HFFc6 (cell line): ENCODE measurements at places on chromosomes 7 and 10.
A peak's percentile ranks its signal among the peaks of the same experiment; 100 is the strongest.

- no peak overlapping the region for H3K4me3 ChIP-seq
- peaks cover 5% of the 10 kb centered on the region; the same call in 1 of the 2 replicates for H3K27me3 ChIP-seq
- H3K4me1 ChIP-seq = peaks cover 41% of the 10 kb centered on the region
- peaks cover 59% of the 10 kb centered on the region for H3K36me3 ChIP-seq
- peak overlapping the region; percentile 64; the same call in 1 of the 2 replicates for H3K27ac ChIP-seq
Observed at GRCh38 chr7:64559206-64559605, 3.7 kb downstream of the ZNF680 start.

DNA sequence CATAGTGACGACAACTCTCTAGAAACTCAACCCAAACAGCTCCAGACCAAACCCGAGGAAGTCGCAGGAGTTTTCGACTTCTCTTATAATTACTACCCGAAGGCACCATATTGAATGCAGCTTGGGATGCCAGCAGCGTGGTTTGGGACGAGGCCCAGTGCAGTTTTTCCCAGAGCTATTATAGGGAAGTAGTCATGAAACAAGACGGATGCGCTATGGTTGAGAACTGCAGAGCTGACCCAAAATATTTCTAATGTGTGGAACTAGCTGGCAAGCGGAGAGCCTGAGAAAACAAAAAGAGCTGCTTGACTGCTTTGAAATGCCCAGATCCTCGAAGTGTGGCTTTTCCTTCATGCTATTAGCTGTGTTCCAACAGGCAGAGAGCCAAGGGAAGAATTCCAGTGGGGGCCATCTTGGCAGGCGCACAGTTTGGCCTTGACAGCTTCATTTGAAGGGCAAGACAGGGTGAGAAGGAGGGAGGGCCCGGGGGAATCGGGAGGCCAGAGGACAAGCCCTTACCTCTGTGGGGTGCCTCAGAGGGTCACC is 122.7 kb downstream of the CUL2 start:
- H3K4me3 ChIP-seq = no peak overlapping the region
- peaks cover 7% of the 10 kb centered on the region for H3K4me1 ChIP-seq
- no peak for DNase-seq
- no peak overlapping the region for H3K27ac ChIP-seq
- no peaks in the 10 kb centered on the region for H3K36me3 ChIP-seq

DNA sequence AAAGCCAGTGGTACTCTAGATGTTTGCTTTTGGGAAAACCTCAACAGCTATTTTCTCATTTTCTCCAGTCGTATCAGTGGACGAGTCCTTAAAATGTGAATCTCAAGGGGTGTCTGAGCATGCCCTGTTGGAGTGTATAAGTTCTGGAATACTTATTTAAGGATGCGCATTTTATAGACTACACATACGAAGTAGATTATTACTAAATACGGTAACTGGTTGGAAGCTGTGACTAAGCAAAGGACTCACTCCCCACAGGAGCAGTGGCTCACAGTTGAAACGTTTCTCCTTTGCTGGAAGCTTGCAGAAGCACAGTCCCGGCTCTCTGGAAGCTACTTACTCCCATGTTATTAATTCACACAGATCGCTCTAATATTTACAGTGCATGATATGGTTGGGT is 90.8 kb upstream of the DNAJB6 start:
- peaks cover 18% of the 10 kb centered on the region; the same call in 1 of the 2 replicates for H3K36me3 ChIP-seq
- no peak overlapping the region for H3K27ac ChIP-seq
- no peaks in the 10 kb centered on the region; the same call in none of the 2 replicates for H3K27me3 ChIP-seq
- H3K4me1 ChIP-seq = no peaks in the 10 kb centered on the region
- H3K4me3 ChIP-seq = no peak overlapping the region
- no peak for DNase-seq

- H3K4me1 ChIP-seq = no peaks in the 10 kb centered on the region
- H3K4me3 ChIP-seq = no peak overlapping the region
- H3K27ac ChIP-seq = no peak overlapping the region
- no peaks in the 10 kb centered on the region; the same call in 1 of the 2 replicates for H3K36me3 ChIP-seq
- H3K27me3 ChIP-seq = peaks cover 2% of the 10 kb centered on the region; the same call in 1 of the 2 replicates
- DNase-seq = no peak
Observed at GRCh38 chr10:7153750-7154149, 257.1 kb downstream of the SFMBT2 start.

DNA sequence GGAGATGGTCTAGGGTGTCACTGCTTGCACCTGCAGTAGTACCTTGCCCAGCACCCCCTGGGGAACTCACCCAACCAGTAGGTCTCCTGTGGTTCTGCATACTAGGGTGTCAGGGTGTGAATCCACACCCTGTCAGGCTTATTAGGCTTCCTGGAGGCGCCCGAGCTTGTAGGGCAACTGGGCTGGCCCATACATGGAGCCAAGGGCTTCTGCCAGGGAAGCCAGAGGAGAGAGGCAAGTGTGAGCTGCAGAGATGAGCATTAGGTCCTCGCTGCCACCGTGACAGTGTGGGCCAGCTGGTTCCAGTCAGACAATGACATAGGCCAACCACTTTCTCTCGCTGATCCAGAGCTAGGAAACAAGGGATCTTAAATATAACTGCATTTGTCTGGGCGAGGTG is 11.2 kb downstream of the MXI1 start:
- no peak overlapping the region for H3K4me3 ChIP-seq
- H3K36me3 ChIP-seq = no peaks in the 10 kb centered on the region
- peaks cover 24% of the 10 kb centered on the region for H3K4me1 ChIP-seq
- no peak overlapping the region for H3K27ac ChIP-seq

DNA sequence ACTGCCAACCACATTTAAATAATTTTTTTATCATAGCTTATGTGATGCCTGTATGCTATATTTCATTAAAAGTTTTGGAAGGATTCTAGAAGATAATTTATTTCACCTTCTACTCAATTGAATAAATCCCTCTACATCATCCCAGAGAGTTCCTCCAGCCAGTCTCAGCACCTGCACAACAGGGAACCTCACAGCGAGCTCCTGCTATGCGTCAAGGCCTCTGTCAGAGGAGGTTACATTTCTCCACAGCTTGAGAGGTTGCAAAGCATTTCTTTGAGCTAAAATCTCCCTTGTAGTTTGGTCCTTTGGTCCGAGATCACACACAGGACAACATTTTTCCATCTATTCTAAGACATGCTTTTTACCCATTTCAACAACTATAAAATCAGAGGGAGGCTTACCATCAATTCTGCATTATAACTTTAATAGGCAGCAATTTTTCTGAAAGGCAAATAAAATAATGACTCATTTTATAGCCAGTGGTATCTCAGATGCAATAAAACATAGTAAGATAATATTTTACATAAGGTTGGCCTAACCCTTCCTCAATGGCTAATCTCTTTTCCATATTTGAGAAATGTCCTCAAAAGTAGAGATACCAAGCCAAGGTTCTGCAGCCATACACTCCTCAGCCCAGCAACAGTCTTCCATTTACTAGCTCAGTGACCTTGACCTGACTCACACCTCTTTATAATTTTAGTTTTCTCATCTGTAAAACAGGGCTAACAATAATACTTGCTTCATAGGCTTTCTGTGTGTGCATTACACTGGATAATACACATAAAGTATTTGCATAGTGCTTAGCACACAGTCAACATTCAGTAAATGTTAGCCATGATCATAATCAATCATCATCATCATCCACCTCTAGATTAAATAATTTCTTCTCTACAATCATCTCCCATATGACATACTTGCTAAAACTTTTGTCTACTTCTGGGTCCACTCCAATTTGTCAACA is 68.8 kb downstream of the DOCK4 start:
- no peak overlapping the region for H3K27ac ChIP-seq
- no peak overlapping the region for H3K4me3 ChIP-seq
- no peak for DNase-seq
- H3K36me3 ChIP-seq = no peaks in the 10 kb centered on the region

DNA sequence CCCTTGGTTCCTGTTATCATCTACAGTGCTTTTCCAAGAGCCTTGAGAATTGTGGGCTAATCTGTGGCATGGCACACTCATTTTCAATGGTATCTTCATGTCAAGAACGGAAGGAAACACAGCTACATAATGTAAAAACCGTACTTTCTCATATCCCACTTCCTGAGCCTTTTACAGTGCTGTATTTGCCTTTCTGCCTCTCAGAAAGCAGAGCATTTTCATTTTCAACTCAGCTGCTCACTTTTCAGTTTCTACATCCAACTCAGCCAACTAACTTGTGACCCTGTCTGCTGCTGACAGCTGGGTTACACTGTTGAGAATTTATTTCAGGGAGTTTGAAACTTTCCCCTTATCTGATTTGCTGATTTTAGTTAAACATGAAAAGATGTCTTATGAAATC is 875.8 kb upstream of the KCND2 start:
- no peaks in the 10 kb centered on the region for H3K27me3 ChIP-seq
- no peak overlapping the region for H3K27ac ChIP-seq
- H3K4me3 ChIP-seq = no peak overlapping the region

GRCh38 chr10:99331207-99331803 is 2.1 kb downstream of the CNNM1 start:
- no peaks in the 10 kb centered on the region for H3K36me3 ChIP-seq
- DNase-seq = peak; percentile 26

DNA sequence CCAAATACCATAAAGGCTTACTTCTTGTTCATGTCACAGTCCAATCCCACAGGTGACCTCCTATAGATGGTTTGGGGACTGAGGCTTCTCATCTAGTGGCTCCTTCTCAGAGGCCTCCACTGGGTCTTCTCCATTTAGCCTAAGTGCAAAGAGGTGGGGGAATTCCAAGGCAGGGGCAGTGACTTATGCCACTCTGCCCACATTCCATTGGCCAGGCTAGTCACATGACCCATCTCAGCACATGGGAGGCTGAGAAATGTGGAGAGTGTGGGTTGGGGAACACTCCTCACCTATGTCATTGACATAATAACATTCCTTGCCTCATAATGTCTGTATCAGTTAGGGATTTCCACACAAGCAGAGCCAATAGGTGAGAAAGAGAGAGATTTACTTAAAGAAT is 104.3 kb upstream of the PLXNA4 start:
- H3K27ac ChIP-seq = no peak overlapping the region
- H3K4me3 ChIP-seq = no peak overlapping the region
- peaks cover 33% of the 10 kb centered on the region for H3K27me3 ChIP-seq
- no peaks in the 10 kb centered on the region for H3K4me1 ChIP-seq
- no peak for DNase-seq

DNA sequence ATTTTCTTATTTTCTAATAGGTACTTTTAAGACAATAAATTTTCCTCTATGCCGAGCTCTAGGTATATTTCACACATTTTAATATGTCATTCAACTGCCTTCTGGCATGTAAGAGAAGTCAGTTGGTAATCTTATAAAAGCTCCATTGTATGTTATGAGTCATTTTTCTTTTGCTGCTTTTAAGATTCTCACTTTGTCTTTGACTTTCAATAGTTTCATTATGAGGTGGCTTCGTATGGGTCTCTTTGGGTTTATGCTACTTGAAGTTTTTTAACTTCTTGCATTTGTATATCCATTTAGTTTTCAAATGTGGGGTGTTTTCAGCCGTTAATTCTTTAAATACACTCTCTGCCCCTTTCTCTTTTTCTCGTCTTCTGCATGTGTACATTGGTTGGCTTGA is 80.5 kb downstream of the ABCA13 start:
- H3K4me3 ChIP-seq = no peak overlapping the region
- H3K27ac ChIP-seq = no peak overlapping the region
- peaks cover 17% of the 10 kb centered on the region for H3K4me1 ChIP-seq
- H3K27me3 ChIP-seq = peaks cover 3% of the 10 kb centered on the region
- no peak for DNase-seq
- H3K36me3 ChIP-seq = no peaks in the 10 kb centered on the region

DNA sequence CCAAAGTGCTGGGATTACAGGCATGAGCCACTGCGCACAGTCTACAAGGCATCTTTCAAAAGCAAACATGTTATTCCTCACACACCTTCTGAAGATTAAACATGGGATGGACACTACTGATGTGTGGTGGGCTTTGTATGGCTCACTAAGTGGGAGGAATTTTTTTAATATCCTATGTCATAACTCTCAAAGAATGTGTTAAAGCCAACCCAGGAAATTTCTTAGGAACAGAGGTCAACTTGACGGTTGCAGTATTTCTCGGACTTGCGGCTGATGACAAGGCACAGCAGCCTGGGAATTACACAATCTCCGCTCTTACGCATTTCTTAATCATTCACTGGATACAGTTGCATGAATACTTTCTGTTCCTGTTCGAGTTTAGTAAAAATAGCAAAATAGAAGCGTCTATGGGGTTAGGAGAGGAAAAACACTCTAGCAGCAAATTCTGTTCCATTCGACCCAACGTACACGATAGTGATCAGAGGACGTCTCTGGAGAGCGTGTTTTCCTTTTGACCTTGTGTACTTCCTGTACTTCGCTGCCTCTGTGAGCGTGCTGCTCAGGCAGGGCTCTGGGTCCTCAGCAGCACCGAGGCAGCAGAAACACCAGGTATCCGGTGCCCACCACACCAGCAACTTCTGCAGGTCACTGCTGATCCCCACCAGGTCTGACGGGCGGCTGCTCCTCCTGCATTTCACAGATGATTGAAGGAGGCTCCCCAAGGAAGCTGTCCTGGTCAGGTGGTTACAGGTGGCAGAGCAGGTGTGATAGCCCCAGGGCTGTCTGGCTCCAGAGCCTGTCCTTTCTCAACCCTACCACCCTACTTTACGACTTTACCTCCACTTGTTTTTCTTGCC is 26.4 kb upstream of the SRGN start:
- peak overlapping the region; percentile 79 for H3K4me3 ChIP-seq
- DNase-seq = peak; percentile 91
- peaks cover 9% of the 10 kb centered on the region for H3K27me3 ChIP-seq
- H3K4me1 ChIP-seq = peaks cover 73% of the 10 kb centered on the region

DNA sequence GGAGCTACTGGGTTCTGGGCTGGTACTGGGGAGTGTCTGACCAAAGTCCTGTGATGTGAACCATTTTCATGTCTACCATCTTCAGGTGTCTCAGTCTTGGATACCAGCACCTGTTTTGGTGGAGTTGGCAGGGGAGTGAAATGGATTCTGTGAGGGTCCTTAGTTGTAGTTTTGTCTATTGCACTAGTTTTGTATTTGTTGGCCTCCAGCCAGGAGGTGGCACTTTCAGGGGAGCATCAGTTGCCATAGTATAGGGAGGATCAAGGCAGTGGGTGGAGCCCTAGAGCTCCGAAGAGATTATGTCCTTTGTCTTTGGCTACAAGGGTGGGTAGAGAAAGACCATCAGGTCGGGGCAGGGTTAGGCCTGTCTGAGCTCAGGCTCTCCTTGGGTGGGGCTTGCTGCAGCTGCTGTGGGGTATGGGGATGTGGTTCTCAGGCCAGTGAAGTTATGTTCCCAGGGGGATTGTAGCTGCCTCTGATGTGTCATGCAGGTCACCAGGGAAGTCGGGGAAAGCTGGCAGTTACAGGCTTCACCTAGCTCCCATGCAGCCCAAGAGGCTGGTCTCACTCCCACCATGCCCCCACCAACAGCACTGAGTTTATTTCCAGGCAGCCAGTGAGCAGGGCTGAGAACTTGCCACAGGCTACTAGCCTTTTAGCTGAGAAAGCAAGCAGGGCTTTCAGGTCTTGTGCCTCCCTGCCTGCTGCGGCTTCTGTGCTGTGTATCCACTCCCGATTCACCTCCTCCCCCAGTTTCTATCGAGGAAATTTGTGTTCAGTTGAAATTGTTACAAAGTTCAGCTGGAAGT is 153.1 kb downstream of the ZNF365 start:
- no peak overlapping the region for H3K4me3 ChIP-seq
- H3K36me3 ChIP-seq = peaks cover 6% of the 10 kb centered on the region; the same call in 1 of the 2 replicates
- H3K27me3 ChIP-seq = peaks cover 1% of the 10 kb centered on the region; the same call in 1 of the 2 replicates

- H3K27me3 ChIP-seq = no peaks in the 10 kb centered on the region
- DNase-seq = no peak
- H3K4me1 ChIP-seq = no peaks in the 10 kb centered on the region
- H3K27ac ChIP-seq = no peak overlapping the region
- H3K36me3 ChIP-seq = no peaks in the 10 kb centered on the region
Observed at GRCh38 chr10:56715262-56715661, 354.2 kb upstream of the ZWINT start.

GRCh38 chr7:41475801-41476459 is 227.0 kb downstream of the INHBA start:
- no peak for DNase-seq
- H3K4me1 ChIP-seq = peaks cover 34% of the 10 kb centered on the region
- no peaks in the 10 kb centered on the region for H3K27me3 ChIP-seq
- H3K36me3 ChIP-seq = no peaks in the 10 kb centered on the region
